ENCODE measurements at places on chromosomes 11 and 22.

DNA sequence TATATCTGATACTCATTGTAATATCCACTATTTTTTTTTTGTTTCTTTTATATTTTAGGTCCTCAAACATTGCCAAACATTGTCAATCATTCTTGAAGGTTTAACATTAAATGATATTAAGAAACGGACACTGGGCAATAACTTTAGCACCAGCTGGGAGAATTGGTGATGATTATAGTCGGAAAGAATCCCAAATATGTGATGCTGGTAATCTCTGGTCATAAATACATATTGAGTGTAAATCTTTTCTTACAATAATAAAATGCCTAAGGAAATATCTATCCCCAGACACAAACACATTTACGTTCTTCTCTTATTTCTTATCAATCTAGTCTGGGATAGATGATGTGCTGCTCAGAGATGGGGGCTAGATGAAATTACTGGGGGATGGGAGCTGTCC, 25.2 kb downstream of the OR51E2 start:
- peak; percentile 10 for DNase-seq

DNA sequence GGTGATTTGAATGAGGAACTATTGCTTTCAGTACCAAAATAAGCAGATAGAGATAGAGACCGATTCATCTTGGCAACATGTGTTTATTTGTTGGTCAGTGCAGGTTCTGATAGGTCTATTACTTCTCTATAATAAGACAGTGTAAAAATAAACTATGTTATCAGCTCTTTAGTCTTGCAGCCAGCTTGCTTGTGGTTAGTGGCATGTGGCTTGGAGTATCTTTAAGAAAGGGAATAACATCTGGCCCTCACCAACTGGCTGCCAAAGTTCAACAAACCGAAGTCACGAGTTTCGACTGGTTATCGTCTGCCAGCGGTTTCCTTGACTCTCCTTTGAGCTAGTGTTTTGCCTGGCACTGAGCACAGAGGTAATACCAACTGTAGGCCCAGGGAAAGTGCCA, 71.8 kb downstream of the CTTN start:
- DNase-seq = no peak

- peak; percentile 44 for DNase-seq
Measured at GRCh38 chr11:94834911-94835593, 66.9 kb downstream of the AMOTL1 start.

DNA sequence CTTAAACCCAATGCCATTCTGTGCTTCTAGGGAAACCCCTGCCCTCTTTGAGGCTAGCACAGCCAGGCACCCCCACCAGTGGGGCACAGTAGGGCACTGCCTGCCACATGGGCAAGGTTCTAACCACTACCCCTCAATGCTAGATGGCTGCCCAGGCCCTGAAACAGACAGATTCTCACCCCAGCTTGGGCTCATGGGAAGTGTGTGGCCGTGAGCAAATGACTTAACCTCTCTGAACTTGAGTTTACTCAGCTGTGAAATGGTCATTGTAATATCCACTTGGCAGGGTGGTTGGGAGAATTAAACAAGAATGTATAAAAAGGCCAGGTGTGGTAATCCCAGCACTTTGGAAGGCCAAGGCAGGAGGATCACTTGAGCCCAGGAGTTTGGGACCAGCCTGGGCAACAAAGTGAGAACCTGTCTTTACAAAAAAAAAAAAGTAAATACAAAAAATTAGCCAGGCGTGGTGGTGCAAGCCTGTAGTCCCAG, 22.4 kb downstream of the C22orf23 start:
- DNase-seq = no peak

DNA sequence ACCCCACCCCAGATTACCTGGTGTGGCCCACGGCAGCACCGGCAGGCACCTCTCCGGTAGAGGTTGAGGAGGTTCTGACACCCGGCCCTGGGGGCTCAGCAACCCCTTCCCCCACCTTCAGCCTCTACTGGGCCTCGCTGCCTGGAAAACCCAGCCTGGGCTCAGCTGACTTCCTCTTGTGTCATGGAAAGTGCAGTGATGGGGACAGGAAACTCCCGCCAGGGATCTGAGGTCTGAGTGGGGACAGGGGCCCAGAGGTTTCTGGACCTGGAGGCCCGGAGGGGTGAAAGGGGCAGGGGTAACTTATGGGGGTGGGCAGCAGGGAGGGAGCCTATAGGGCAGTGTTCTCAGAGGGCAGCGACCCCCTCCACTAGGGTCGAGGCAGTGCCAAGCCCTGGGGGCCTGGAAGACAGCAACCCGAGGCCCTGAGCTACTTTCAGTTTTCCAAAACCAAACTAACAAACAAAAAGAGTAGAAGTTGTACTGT, 10.0 kb upstream of the CD5 start:
- no peak for DNase-seq

- DNase-seq = no peak
Measured at GRCh38 chr22:27080036-27080578, 422.7 kb downstream of the MIAT start.

DNA sequence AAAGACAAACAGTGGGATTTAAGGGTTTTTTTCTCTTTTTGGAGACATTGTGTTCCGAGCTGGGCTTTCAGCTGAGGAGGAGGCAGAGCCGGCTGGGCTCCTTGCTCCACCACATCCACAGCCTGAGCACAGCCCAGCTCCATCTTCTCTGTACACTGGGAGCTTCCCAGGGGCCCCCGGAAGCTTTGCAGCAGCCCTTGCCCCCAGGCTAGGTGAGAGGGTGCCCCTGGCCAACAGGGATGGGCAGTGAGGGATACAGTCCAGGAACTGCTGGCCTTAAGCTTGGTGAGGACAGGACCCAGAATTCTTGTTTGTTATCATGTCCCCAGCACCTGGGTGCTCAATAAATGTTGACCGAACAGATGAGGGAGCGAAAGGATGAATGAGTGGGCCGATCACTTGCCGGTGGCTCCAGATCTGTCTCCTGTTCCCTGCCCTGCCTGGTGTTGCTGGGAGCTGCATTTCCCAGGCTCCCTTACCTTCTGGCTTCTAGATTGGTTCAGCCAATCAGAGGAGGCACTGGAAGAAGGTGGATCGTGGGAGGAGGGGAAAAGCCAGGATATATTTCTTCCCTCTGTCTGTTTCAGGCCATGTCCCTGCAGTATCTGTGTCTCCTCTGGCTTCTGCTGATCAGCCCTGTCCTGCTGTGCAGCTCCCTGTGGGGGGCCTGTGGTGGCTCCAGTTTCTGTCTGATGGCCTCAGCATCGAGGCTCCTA, 26.5 kb upstream of the NECTIN1 start:
- DNase-seq = no peak

DNA sequence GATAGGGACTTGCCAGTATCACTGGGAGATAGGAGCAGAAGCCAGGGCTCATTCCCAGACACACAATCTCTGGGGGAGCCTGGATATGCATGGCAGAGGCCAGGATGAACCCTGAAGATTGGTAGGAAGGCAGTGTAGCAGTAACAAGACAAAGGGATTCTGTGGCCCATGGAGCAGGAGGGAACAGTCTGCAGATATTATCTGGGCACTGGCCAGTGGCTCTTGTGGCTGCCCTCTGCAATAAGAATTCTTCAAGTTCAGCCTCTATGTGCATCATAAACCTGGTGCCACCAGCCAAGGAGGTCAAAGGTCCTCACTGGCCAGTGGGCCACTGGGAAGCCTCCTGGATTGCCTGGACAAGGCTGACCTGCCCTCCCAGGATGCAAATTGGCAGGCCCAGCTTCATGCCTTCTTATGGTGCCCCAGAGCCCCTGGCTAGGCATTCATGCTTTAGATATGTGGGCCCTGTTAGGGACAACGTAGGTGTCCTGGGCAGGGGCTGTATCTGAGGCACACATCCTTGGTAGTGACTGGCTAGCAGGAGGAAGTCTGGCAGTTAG, 29.2 kb downstream of the KCNQ1OT1 start:
- DNase-seq = no peak

DNA sequence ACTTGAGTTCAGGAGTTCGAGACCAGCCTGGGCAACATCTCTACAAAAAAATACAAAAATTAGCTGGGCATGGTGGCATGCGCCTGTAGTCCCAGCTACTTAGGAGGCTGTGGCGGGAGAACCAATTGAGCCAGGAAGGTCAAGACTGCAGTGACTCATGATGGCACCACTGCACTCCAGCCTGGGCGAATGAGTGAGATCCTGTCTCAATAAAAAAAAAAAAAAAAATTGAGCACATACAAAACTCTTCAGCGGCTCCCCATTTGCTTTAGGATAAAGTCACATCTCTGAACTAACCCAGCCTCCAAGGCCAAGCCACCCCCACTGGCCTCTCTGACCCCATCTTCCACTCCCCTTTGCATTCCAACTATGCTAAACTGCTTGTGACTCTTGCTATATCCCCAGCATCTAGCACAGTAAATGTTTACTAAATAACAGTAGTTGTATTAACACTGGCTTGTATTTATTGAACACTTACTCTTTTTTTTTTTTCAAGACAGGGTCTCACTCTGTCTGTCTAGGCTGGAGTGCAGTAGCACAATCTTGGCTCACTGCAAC, 28.9 kb downstream of the CREB3L1 start:
- no peak for DNase-seq

DNA sequence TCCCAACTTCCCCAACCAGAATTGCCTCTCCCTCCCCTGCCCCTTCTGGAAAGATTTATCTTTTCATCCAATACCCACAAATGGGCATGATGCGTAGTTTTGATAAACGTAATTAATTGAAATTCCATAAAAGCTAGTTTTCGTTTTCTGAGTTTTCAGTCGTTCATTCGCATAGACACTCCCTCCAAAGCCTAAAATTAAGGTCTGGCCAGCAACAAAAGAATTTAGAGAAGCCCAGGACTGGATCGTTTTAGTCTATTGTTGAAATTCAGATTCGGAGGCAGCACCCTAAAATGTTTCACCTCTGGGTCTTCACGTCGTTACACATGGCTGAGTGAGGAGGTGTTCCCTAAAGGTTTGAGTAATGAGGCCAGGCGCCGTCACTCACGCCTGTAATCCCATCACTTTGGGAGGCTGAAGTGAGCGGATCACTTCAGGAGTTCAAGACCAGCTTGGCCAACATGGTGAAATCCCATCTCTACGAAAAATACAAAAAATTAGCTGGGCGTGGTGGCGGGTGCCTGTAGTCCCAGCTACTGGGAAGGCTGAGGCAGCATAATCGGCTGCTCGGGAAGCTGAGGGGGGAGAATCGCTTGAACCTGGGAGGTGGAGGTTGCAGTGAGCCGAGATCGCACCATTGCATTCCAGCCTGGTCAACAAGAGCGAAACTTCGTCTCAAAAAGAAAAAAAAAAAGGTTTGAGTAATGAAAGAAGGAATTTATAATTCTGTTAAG, 589 bp upstream of the NDUFC2 start:
- no peak for DNase-seq

- peak; percentile 30 for DNase-seq
Measured at GRCh38 chr11:72685560-72686480, 11.6 kb upstream of the PDE2A start.

- no peak for DNase-seq
Measured at GRCh38 chr11:127023991-127024390, 23.4 kb upstream of the KIRREL3 start.

GRCh38 chr22:41683616-41684015, 5.1 kb downstream of the SNU13 start:
- no peak for DNase-seq

DNA sequence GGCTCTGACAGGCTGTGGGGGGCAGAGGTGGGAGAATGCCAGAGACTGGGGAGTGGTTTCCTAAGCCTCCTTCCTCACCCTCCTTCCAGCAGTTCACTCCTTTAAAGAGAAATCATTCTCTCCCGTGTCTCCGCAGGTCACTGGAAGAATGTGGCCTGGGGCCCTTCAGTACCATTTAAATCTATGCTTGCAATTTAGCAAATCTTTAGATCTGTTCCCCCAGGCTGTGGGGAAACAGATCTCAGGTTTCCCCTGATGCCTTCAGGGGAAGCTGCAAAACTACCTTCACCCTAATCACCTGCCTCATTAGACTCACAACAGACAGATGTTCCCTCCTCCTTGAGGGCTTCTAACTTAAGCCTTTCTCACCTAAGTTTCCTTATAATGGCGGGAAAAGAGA, 55.3 kb downstream of the KIRREL3 start:
- no peak for DNase-seq

DNA sequence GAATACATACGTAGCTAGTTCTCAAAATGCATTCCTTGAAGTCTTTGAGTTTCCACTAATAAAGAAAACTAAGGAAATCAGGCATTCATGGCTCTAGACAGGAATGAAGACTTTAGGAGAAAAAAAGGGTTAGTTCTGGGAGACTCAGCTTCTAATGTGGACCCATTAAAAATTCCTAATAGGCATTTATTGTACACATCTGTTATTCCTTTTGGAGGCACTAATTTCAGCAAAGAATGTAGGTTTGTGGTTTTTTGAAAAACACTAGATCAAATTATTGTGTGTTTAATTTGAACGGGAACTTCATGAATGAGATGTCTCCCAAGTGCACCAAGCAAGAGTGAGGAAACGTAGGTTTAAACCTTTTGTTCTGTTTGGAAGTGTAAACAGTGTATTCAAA, 42.7 kb downstream of the PARVA start:
- DNase-seq = no peak

DNA sequence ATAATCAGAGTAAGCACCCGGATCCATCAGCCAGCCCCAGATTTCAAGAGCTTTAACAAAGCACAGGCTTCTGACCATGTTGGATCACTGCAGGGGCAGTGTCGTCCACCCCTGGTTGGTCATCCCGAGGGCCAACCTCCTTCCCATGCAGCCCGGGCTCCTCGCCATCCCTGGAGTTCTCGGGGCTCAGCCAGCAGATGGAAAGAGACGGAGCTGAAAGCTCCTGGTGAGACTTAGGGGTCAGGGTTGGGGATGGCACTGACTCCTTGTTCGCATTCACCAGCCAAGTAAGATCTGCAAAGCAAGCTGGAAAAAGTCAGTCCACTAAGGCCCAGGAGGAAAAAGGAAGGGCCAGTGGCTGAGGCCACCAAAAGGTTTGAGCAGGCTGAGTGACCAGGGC, 888.9 kb downstream of the BRD1 start:
- DNase-seq = no peak

DNA sequence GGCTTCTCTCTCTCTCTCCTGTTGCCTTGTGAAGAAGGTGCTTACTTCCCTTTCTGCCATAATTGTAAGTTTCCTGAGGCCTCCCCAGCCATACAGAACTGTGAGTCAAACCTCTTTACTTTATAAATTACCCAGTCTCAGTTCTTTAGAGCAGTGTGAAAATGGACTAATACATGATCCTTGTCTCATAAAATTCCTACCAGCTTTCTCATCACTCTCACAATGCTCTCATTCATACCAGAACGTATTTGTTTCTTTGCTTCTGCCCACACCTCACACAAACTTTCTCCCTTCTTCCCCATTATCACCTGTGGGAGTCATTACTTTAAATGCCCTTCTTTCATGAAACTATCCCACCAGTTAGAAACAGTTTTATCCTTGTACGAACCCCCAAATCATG, 62.7 kb upstream of the ARHGAP42 start:
- peak; percentile 8 for DNase-seq

DNA sequence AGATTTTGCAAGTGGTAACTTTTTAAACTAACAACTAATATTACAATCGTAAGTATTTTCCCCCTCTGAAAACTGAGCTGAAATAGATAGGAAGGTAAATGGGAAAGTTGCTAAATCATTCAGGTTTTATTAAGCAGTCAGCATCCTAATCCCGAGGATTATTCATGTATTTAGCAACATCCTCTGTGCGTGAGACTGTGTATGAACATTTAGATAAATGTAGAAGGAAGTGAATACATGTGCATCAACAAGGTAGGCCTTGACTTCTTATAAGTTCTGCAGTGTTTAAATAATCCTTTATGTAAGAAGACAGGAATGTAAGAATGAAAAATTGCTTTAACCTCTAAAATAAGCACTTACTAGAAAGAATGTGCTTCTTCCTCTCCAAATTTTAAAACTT, 745.9 kb upstream of the TENM4 start:
- DNase-seq = no peak

Data from fibroblast of pulmonary artery (primary cell).